ENCODE measurements at places on chromosomes 5 and 9.
A peak's percentile ranks its signal among the peaks of the same experiment; 100 is the strongest.

- no peak for DNase-seq
Measured at GRCh38 chr5:126482591-126482990, 59.4 kb downstream of the GRAMD2B start.

GRCh38 chr9:107299437-107299836, 16.4 kb downstream of the RAD23B start:
- DNase-seq = no peak

DNA sequence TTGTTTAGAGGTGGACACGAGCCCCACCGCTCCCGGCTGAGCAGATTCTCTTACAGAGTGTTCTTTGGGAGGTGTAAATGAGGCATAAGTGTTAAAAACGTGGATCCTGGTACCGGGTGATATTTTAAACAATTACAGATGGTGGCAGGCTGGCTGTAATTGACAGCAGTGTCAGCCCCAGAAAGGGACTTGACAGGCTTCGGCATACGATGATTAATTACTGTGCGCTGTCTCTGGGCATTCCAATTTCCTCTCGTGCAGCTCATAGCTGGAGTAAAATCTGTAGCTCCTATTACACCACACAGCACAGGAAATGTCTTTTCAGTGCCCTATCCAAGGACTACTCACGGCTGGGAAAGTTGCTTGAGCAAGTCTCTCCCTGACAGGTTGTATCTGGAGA, 305.4 kb upstream of the IRX2 start:
- no peak for DNase-seq

DNA sequence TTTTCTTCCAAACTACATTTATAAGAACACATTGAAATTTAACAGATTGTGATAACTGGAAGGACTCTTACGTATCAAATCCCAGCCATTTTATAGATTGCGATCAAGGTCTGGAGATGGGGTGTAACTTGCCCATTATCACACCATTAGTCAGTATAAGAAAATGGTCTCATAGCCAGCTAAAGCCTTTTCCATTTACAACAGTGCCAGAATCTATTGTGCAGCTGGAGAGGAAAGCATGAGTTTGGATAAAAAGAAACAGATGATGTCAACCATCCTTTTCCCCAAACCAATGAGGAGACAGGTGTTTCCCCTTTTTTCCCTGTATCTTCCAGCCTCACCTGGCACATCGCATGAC, 658.8 kb downstream of the ACTL7B start:
- no peak for DNase-seq

GRCh38 chr9:121150188-121150587, 51.5 kb downstream of the RAB14 start:
- DNase-seq = no peak

DNA sequence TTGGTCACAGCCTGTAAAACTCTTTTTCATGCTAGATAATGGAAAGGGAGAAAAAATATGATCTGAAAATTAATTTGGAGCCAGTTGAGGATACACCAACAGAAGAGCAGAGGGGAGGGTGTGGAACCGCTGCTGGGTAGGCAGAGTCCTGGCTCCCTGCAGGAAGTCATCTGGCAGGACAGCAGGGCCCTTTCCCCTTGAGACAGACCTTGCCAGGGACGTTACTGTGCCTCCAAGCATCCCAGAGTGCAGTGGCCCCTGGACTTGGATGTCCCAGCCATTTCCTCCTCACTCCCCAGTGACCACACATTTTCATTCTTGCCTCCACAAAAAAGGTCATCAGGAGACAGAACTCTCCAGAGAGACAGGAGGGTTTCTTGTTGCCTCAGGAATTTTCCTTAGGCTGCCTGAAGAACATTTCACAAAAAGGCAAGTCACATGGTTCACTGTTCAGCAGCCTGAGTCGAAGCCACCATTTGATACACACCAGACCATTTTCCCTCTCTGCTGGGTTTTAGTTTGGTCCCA, 5.9 kb downstream of the TRPM3 start:
- no peak for DNase-seq

GRCh38 chr9:2228132-2228531, 213.0 kb downstream of the SMARCA2 start:
- no peak for DNase-seq

GRCh38 chr9:129610473-129611306, 10.2 kb downstream of the C9orf50 start:
- DNase-seq = peak; percentile 91

- no peak for DNase-seq
Measured at GRCh38 chr9:96874947-96875460, 20.7 kb upstream of the ZNF782 start.

- no peak for DNase-seq
Measured at GRCh38 chr5:148909766-148910165, 83.4 kb downstream of the ADRB2 start.

- peak; percentile 84 for DNase-seq
Measured at GRCh38 chr5:181187500-181188213, 17.3 kb downstream of the TRIM7 start.

- DNase-seq = peak; percentile 84
Measured at GRCh38 chr5:14872070-14872989, 752 bp upstream of the ANKH start.

GRCh38 chr9:122122903-122123632, 30.0 kb upstream of the TTLL11 start:
- peak; percentile 85 for DNase-seq

GRCh38 chr9:32928912-32929311, 72.5 kb downstream of the APTX start:
- DNase-seq = no peak

- no peak for DNase-seq
Measured at GRCh38 chr9:8883321-8883720, 1083.7 kb upstream of the DMAC1 start.

DNA sequence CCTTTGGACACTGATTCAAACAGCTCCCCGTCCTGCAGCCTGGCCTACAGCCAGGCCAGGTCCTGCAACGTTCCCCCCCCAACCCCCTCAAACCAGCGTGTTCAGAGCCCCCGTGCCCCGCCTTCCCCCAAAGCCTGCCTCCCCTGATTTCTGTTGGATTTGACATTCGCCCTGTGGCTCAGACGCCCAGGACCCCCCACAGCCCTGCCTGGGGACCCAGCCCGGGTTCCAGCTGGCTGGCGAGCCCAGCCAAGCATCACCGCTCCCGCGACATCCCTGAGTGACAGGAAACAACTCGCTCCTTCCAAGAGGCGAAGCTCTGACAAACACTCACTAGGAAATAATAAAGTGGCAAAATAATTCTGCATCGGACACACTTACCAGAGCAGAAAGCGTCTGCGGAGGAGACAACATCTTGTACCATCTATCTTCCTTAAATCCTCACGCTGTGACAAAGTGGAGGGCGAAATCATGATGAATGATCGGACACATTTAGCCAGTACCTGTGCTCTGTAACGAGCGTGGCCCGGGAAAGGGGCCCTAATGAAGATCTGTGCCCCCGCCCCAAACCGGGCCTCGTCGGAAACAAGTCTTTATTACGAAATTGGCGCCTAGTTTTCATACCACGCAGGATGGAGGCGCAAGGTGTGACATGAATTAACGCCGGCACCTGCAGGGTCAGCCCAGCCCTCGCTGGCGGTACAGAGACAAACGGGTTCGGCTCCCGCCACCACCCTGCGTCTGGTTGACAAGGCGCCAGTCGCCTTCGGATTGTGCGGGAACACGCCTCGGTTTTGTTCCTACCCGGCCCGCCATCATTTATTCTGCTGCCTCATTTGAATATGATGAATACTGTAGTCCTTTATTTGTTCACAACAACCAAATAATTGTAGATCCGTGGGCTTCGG, 91.0 kb upstream of the MVB12B start:
- no peak for DNase-seq

- no peak for DNase-seq
Measured at GRCh38 chr9:132782037-132782436, 96.0 kb downstream of the AK8 start.

DNA sequence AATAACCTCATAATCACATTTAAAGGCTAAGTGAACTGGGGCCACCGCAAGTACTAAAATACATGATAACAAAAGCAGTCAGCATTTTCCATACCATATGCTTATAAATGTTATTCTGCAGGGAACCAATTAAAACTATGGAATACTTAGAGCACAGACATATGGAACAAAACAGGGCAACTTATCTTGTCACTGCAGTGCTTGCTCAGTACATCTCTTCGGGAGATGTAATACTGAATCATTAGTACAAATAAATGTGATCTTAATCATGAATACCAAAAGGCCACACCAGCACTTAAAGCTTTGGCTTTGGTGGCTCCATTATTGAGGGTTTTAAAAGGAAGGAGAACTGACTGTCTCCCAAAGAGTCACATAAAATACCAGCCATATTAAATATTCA, 32.1 kb downstream of the PRUNE2 start:
- no peak for DNase-seq

DNA sequence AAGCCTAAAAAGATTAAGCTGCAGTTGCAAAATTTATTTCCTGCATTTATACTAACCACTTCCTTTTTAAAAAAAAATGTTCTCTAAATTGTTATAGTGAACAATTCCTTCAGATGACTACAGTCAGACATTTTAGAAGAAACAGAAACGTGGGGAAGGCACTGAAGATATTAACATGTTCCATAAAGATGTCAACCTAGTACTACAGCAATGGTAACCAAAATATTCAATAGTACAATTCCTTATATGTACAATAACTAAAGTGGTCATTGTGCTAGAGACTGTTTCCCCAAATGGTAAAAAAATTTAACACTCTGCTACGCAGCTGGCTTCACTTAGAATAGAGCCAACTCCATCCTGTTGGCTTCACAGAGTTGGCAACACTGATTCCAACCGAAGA, 97.7 kb downstream of the FNBP1 start:
- no peak for DNase-seq

DNA sequence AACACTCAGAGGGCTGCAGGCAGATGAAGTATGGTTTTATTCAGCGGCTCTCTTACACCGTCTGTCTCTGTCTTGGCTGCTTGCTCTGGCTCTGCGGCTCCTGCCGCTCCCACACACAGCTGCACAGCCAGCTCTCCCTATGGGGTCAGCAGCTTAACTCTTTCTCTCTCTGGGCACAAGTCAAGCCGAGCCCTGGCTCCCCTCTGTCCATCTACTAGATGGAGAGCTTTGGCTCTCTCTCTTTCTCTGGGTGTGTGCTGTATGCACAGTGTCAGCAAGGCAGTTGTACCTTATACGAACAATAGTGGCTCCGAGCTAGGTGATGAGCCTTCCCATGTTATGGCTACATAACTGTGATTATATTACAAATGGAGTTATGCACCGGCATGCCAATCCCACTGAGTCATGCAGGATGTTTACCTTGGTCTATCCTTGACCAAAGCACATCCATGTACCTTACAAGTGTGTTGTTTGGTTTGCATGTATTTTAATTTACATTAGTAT, 19.3 kb upstream of the PPP2CA start:
- no peak for DNase-seq

DNA sequence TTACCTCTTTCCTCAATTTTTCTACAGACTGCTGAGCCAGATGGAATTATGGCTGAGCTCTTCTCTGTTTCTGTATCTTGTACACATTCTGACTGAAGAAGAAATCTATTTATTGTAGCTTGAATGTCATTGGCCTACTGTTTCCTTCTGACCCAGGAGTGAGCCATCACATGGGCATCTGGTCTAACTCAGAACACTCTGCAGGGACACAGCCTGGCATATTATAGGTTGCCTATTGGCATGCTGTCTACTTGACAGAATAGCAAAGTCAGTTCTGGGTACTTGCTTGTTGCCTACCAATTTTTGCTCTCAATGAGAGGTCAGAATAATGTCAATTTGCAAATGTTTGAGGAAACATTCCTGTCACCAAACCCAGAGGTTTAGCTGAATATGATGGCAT, 7.3 kb downstream of the PCDHAC2 start:
- DNase-seq = no peak

DNA sequence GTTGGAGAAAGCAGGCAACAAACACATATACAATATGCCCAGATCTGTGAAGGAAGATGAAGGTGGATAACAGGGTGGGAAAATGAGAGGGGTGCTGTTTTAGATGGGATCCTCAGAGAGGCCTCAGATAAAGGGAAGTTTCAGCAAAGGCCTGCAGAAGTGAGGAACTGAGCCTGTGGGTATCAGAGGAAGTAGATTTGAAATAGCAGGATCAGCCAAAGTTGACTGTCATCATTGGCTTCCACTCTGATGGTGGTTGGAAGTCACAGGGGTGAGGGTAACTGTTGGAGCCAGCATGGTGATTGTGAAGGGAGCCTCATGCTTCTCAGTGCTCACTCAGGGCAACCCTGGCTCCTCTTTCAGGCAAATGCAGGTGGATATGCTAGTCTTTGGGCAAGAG, 607.2 kb upstream of the CLINT1 start:
- no peak for DNase-seq

GRCh38 chr5:16791036-16791705, 144.9 kb downstream of the MYO10 start:
- DNase-seq = no peak
